T follicular helper cell (primary cell): ENCODE measurements at places on chromosomes 7 and 10.

GRCh38 chr10:23099816-23100215 is 4.4 kb downstream of the MSRB2 start:
- no peak for DNase-seq

DNA sequence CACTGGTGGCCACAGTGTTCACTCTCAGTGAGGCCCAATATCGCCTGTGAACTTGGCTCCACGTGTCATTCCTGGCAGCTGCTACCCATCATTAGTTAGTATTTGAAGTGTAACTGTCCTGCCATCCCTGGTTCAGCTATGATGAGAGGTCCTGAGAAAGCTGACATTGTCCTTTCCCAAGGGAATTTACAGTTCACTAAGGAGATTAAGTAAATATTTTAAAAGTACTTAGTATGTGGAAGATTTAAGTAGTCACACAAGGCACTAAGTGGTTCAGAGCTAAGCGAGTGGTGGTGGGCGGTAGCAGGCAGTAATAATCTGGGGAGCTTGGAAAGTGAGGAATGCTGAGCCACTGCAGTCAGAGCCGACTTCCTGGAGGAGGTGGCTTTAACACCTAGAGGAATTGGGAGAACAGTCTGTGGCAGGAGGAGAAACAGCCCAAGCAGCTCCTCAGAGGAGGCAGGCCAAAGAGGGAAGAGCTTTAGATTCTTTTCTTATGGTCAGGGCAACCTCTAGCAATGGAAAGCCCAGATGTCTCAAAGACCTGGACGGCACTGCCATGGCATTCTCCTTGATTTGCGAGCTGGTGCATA is 519.7 kb downstream of the LRMDA start:
- DNase-seq, result no peak

- DNase-seq, result no peak
Observed at GRCh38 chr7:92496876-92497275, 19.1 kb upstream of the ERVW-1 start.

- no peak for DNase-seq
Observed at GRCh38 chr10:15760681-15761080, 41.0 kb upstream of the ITGA8 start.

DNA sequence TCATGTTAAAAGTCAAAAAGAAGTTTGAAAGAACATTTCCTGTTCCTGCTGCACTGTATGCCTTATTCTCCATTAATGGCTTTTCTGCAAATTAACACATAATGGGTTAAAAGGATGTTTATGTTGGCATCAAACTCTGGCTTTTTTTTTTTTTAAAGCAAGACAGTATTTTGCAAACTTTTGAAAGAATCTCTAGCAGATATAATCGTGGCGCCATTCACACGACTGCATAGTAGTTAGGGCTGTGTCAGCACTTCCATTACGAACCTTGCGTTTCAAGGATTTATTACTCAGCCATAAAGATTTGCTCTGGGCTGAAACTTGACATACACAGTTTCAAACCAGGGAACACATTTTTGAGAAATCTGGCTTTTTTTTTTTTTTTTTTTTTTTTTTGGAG is 207.8 kb downstream of the DYNC1I1 start:
- no peak for DNase-seq

DNA sequence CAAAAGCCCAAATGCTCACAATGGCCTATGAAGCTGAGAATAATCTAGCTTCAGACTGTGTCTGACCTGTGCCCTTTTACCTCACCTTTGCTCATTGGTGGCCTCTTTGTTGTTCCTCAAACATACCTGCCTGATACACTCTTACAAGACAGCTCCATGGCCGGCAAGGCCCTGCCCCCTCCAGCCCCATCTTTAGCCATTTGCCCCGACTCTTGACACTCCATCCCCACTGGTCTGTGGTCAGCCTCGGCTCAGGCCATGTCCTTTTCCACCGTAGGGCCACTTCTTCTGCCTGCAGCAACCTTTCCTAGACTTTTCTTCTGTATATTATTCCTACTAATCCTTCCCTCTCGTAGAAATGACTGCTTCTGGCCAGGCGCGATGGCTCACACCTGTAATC is 265.2 kb downstream of the RPS24 start:
- no peak for DNase-seq

- DNase-seq, result no peak
Observed at GRCh38 chr7:149313981-149314380, 52.0 kb downstream of the ZNF783 start.

- no peak for DNase-seq
Observed at GRCh38 chr10:6579904-6580278, at the start of gene PRKCQ. Gene PRKCQ (minus strand): TSS chr10:6580276. CDS start chr10:6515135, 65,141 bp downstream.

- no peak for DNase-seq
Observed at GRCh38 chr7:116731445-116732335, 59.7 kb downstream of the MET start.

- no peak for DNase-seq
Observed at GRCh38 chr10:20065814-20066213, 249.6 kb downstream of the PLXDC2 start.

DNA sequence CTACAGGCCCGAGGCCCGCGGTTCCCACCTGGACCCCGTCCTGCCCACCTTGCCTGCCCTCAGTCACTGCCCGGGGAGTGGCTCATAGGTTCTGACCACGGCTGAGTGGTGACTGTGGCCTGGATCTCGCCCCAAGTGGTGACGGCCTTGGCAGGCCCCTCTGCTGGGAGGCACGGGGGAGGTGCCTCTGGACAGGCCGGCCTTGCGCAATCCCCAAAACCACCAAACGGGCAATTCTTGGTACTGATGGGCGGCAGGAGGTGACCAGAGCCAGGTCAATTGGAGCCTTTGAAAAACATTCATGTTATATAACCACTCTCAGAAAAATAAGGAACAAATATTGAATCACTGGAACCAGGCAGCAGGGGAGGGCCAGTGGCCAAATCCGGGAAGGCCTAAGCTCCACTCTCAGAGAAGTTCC is 83.4 kb downstream of the PRKAG2 start:
- DNase-seq, result no peak

- DNase-seq, result no peak
Observed at GRCh38 chr7:25180592-25180923, 47.7 kb downstream of the NPVF start.

DNA sequence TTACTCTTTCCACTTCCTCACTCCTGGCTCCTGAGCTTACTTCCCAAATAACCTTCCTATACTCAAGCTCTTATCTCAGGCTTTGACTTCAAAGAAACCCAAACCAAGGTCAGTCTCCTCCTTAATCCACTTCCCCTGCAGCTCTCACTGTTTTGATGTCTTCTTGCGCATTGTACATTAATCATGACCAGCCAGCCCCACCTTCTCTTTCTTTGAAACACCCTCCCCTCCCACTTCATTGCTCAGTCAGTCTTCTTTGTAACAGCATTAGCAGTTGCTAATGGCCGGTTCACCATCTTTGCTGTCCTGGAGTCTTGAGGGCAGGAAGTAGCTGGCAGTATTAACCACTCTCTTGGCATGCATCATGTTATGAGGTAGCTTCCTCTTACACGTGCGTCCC is 57.9 kb upstream of the CHCHD3 start:
- no peak for DNase-seq

DNA sequence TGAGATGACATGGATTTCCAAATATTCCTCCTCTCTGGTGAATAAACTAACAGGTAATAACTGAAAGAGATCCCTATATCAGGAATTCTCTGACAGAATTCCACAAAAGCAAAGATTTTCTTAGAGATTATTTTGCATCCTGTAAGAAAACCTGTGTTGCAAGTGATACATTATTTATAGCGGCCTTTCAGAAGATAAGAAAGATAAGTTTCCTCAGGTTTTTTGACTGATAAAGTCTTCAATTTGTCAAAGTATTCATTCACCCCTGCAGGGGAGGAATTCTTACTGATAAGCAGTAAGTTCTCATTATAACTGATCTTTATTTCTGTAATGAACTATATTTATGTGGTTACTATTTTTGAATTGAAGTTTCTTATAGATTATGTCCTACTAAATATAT is 554.0 kb downstream of the ARL4A start:
- DNase-seq, result no peak

DNA sequence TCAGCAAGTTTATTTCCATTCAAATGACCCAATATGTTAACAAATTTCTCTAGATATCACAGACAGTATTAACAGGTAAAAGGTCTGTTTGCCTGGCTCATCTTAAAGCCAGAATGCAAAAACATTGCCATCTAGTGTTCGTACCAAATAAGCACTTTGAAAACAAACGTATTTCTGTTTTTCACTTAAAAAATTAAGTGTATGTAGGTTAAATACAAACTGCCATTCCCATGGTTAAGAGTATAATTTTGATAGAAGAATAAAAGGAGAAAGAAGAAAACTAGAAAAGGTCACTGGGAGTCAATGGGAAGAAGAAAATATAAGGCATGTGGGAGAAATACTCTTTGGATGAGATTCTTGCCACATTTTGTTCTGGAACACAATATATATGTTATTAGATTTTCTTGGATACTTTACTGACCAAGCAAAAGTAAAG is 51.0 kb downstream of the ORC5 start:
- DNase-seq, result no peak

DNA sequence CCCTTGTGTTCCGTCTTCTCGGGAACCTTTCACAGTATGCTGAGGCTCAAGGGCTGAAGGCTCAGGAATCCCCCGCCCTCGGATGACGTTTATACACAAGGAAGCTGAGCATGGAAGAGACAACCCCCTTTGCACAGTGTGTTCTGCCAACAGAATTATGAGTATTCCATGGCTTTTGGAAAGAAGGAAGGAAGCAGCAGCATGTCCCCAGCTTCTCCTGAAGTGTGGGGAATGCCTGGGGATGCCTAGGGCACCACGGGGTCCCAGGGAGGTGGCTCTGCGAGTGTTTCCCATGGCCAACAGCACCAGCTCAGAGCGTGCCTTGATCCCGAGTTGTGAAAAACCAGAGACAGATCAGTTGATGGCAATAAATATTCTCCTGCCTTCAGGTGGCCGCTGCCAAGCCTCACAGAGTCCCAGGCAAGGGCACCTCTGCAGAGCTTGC is 88.8 kb upstream of the DDC start:
- DNase-seq, result no peak

GRCh38 chr10:101489355-101489754 is 98.7 kb downstream of the POLL start:
- DNase-seq, result no peak
